Keratinocyte (primary cell): ENCODE measurements at places on chromosomes 13 and 19.

- DNase-seq, result no peak
Measured at GRCh38 chr13:32059511-32059984, 28.0 kb downstream of the FRY start.

DNA sequence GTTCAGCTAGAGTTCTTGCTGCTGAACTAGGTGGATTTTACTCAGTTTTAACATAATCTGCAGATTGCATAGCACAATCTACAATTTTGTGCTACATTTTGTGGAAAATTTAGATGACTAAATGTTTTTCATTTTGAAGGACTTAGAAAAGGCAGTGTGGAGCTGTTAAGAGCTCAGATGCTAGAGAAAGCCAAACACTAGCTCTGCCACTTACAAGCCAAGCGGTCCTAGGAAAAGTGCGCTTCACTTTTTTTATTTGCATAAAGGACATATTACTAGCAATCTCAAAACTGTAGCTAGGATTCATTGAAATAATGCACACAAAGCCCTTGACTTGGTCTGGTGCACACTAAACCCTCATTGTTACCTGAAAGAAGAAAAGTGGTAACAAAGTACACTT, 8.1 kb upstream of the CSNK1A1L start:
- DNase-seq, result no peak

GRCh38 chr13:39688278-39688677, 32.8 kb downstream of the COG6 start:
- DNase-seq, result no peak

DNA sequence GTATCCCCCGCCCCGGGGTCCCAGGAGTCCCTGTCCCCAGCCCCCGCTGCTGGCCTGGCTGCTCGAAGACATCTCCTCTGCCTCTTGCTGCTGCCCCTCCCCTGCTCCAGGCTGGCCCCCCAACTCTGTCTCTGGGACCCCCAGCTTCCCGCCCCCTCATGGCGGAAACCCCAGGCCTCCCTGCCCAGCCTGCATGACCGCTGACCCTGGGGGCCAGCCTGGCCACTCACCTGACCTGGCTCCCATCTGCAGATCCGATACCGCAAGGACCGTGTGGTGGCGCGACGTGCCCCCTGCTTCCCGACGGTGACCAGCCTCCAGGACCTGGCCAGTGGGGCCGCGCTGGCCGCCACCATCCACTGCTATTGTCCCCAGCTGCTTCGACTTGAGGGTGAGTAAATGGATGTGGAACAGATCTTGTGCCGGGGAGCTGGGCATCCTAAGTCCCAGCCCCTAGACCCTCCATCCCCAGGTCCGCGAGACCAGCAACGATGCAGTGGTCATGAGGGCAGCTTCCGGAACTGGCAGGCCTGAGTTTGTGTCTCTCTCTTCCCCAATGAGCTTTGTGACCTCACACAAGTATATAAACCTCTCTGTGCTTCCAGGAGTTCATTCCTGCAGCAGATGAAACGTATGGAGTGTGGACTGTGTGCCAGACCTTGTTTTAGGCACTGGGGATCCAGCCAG, 12.4 kb downstream of the CAMSAP3 start:
- DNase-seq, result no peak

DNA sequence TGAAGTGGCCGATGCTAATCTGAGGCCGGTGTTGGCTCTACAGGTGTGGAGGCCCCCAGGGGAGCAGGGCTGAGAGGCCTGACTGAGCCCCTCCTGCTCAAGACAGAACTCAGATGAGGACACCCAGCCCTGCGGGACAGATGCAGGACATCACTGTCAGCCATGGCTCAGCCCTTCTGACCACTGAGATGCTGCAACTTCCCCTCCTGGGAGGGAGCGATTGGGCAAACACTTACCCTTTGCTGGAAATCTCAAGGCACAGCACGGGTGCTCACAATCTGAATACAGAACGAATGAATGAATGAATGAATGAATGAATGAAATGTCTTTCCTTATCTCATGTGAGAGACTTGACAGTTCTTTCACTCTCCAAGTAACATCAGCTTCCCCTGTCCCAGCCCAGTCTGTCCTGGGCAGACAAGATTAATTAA, 3.5 kb upstream of the SIGLEC7 start:
- DNase-seq, result no peak

DNA sequence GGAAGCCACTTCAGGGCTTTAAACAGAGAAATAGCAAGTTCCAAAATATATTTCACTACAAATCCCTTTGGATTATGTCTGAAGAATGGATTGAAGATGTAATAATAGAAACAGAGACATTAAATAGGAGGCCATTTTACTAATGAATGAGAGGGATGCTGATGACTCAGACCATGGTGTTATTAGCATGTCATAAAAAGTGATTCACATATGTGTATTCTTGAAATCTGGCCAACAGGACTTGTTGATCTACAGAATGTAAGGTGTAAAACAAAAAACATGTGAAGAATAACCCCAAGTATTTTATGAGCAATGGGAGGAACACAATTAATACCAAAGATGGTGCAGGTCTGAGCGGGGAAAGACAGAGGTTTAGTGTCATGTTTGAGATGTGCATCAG, 873.7 kb downstream of the SLITRK5 start:
- DNase-seq, result peak; percentile 1

- no peak for DNase-seq
Measured at GRCh38 chr13:49110913-49111170, 109.3 kb upstream of the MLNR start.

DNA sequence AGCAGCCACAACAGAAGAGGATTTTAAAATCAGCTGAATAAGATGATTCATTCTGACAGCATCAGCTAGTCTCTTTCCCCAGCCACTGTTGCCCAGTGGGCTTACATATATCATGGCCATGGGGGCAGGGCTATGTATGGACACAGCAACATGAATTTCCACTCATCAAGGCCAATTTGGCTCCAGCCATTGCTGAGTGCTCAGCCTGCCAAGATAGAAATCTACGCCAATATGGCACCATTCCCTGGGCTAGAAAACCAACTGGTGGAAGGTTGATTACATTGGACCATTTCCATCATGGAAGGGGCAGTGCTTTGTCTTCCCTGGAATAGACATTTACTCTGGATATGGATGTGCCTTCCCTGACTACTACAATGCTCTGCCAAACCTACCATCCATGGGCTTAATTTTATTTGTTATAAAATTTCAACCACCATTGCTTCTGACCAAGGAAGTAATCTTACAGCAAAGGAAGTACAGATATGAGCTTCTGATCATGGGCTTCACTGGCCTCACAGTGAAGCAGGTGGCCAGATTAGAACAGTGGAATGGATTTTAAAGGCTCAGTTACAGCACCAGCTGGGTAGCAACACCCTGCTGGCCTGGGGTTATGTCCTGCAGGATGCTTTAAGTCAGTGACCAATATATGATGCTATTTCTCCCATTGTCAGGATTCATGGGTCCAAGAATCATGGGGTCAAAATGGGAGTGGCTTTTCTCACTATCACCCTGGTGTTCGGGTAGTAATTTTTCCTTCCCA, 9.8 kb upstream of the ALOX5AP start:
- no peak for DNase-seq

- no peak for DNase-seq
Measured at GRCh38 chr19:4081441-4082129, 14.9 kb upstream of the ZBTB7A start.

GRCh38 chr13:43669101-43669500, 117.7 kb downstream of the ENOX1 start:
- DNase-seq, result no peak

GRCh38 chr19:2758601-2759313, 18.9 kb upstream of the SLC39A3 start:
- DNase-seq, result no peak

- no peak for DNase-seq
Measured at GRCh38 chr13:29598321-29598720, 2.8 kb upstream of the SLC7A1 start.

GRCh38 chr19:41796901-41797300, 514 bp downstream of the CEACAM3 start:
- DNase-seq, result no peak

DNA sequence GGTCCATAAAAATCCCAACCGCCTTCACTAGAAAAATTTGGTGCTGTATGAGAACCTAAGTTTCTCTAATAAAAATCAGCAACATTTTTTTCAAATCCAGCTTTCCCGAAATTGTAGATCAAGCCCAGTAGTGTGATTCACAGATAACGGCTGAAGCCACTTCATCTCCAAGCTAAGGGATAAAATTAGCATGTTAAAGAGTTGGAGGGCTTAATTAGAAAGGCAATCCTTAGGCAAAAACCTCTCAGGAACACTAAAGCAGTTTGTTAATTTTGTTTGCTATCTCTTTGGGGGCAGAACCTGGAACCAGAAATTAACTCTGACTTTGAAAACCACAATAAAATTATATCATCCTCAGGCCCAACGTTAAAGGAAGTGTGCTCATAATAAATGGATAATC, 820.2 kb downstream of the GPC5 start:
- DNase-seq, result no peak

GRCh38 chr13:100508455-100508854, 80.1 kb downstream of the GGACT start:
- DNase-seq, result no peak

- no peak for DNase-seq
Measured at GRCh38 chr13:35850569-35850968, 280.6 kb downstream of the DCLK1 start.

GRCh38 chr13:48488995-48489394, 43.9 kb downstream of the RCBTB2 start:
- no peak for DNase-seq

- no peak for DNase-seq
Measured at GRCh38 chr13:35266412-35266811, 210.1 kb downstream of the MAB21L1 start.

DNA sequence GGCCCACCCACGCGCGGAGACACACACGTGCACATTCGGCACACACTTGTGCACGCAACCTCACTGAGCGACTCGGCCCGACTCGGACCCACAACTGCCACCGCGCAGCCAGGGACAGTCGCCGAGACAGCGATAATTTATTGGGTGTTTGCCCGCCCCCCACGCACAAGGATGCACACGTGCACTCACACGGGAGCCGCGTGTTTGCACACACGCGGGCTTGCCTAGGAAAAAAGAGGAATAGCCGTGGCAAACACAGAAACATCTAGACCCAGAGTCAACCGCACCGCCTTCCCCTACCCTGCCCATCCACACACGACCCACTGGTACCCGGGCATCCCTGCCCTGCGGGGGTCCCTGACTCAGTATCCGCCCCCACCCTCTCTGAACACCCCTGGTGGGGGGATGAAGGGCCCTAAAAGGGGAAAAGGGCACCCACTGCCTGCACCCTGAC, 1.1 kb upstream of the SSBP4 start:
- no peak for DNase-seq

- DNase-seq, result no peak
Measured at GRCh38 chr13:77034881-77035280, 7.9 kb upstream of the FBXL3 start.

DNA sequence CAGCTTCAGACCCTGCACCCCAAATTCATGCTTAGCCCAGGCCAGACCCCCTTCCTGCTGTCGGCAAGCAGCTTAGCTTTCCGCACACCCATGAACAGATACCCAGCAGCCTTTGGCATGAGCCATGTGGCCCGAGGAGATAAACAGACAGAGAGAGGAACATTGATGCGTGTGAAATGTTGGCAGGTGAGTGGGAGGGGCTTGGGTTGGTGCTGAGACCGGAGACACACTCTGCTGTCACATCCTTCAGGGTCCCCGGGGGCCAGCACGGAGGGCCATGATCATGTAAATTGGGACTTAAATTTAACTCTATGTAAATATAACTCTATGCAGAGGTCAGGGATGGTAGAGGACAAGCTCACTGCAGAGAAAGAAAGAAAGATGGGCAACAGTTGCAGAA, 1.5 kb downstream of the CD22 start:
- DNase-seq, result no peak

DNA sequence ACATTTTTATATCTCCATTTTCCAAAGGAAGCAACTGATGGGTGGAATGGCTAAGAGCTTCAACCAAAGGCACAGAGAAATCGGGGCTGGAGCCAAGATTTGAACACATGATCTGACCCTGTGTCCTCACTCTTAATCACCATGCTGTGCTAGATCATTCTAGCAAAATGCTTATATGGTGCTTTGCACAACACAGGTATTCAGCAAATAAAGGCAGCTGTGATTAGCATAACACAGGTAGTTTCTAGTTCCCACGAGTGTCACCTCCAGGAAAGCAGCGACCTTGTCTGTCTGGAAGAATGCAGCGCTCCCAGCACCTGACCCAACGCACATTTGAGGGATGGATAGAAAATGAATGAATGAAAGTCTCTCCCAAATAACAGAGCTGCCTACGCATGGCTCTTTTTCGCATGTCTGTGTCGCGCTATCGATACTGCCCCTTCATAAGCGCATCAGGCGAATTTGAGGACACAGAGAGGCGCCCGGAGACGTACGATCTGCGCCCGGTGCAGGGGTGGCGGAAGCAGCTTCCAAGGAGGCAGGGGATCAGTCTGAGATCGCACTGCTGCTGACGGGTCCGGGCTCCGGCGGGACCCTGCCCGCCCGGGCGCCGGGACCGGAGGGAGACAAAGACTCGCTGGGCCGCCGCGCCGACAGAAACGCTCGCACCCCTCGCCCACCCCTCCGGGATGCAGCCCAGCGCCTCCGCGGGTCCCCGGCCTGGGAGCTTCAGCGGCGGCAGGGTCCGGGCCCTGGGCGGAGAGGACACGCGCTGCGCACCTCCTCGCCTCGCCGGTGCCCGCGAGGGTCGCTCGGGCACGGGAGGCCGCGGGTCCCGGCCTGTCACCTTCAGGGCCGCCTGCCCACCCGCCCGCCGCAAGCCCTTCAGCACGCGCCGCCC, 609 bp downstream of the EPS15L1 start:
- no peak for DNase-seq

DNA sequence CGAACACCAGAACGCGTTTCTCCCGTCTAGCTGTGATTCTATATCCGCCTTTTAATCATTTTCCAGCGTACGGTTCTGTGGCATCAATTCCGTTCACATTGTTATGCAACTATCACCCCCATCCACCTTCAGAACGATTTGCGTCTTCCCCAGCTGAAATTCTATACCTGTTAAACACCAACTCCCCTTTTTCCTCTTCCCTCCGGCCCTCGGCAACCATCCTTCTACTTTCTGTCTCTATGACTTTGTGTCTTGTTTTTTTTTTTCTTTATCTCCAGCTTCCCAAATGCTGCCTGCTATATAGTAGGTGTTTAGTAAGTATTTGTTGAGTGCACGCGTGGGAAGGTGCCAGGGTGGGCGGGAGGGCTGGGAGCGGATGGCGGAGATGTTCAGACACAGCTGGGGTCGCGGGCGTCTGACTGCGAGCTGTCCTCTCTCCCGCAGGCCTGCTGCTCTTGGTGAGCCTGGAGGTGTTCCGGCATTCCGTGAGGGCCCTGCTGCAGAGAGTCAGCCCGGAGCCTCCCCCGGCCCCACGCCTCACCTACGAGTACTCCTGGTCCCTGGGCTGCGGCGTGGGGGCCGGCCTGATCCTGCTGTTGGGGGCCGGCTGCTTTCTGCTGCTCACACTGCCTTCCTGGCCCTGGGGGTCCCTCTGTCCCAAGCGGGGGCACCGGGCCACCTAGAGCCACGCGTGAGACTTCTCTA, 20.2 kb downstream of the CACNG6 start:
- DNase-seq, result no peak

GRCh38 chr19:35404879-35405622, 34.2 kb downstream of the GPR42 start:
- DNase-seq, result peak; percentile 95
